ENCODE measurements at places on chromosomes 7 and 10.
A peak's percentile ranks its signal among the peaks of the same experiment; 100 is the strongest.

DNA sequence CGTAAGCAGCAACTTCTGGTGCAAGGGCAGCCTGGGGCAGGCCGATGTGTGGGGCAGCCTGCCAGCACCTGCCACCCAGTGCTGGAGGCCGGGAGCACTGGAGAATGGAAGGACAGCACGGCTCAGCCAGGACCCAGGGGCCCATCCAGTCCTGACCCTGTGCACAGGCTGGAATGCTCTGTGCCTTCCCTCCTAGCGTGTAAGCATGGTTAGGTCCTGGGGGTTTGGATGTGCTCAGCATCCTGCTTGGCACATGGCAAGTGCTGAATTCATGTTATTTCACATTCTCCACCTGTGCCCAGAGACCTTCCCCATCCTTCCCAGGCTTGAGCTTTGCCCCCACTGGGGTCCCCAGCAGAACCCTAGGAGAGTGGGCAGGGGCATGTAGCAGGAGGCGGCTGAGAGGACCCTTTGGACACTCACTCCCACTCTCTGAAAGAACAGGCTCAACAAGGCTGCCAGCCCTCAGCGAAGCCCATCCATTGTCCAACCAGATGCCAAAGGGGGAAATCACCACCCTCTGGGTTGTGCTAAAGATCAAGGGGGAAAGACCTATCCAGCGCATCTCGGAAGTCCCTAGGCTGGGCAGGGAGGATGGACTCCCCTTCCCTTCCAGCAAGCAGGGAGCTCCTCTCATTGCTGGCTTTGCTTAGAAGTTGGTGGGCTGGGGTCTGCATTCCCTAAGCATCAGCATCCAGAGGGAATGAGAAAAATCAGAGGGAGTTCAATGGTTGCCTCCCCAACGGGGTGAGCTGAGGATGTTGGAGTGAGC, 29.7 kb downstream of the ANXA8 start:
- no peak for DNase-seq

GRCh38 chr7:32073533-32073932, 3.3 kb upstream of the PDE1C start:
- DNase-seq = no peak

DNA sequence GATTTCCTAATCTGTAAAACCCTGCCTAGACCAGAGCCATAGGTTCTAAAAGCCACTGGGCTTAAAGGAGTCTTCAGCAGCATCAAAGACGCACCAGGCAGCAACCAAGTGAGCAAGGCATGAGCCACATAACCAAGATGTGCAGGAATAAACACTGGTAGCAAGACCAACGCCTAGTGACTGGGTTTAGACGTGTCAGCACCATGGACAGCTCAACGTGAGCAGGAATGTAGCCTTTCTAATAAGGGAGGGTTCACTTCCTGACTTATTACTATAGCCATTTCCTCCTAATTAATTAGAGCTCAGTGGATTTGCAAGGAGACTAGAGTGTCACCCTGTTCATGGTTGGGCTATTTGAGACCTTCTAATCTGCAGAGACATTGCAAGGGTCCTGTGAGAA, 223.7 kb downstream of the LHFPL3 start:
- no peak for DNase-seq

DNA sequence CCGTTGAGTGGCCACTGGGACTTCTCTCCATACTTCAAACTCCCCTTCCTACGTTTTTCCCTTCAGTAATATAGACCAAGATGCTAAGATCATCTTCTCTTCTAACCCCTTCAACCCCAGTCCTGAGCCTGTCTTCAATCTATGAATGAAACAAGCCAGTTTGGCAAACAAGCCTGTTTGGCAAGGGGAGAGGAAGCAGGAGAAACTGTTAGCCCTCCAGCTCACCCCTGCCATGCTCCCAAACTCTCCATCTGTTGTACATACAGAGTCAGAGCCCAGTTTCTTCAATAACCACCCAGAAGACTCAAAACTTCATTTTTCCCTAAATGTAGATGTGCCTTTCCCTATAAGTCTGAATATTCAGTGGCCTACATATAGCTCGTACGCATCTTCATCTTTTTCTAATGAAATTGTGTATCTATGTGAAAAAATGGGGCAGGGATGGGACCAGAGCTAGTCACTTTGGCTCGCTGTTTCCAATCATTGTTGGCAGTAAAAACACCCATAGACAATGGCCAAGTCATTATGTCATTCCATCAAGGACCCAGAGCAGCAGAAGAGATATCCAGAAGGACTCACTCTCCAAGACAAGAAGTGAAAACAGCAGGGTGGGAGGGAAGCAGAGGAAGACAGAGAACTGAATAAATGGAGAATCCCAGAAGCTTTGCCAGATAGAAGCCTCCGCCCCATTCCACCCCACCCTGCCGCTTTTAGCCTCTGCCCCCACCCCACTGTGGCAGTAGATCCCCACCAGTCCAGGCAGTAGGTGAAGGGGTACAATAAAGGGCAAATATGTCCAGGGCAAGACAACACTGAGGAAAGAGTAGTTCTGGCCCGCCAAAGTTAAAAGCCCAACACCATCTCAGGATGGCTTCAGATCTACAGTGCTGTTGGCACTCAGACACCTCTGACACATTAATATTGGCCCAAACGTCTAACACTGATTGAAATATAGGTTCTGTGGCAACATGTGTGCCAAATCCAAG, 87.3 kb downstream of the DOCK4 start:
- DNase-seq = no peak

GRCh38 chr7:6385909-6386560, 61.7 kb downstream of the DAGLB start:
- no peak for DNase-seq

DNA sequence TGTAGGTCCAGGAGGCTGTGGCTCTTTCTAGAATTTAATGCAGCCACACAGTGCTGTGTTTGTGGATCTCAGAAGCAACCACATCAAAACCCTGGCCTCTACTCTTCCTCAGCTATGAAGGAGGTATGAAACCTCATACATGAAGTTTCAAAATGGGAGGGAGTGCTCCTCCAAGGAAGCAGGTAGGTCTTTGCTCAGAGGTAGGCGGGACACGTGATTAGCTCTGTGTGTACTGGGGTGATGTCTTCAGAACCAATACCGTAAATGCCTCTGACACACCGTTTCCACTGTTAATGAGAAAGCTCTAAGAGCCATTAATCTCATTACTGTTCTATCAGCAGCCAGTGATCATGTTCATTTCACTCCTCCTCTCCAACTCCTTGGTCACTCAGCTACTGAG, 126.1 kb downstream of the PLXNA4 start:
- no peak for DNase-seq

- DNase-seq = no peak
These were observed 34.6 kb downstream of the VTI1A start for GRCh38 chr10:112481602-112482001.

DNA sequence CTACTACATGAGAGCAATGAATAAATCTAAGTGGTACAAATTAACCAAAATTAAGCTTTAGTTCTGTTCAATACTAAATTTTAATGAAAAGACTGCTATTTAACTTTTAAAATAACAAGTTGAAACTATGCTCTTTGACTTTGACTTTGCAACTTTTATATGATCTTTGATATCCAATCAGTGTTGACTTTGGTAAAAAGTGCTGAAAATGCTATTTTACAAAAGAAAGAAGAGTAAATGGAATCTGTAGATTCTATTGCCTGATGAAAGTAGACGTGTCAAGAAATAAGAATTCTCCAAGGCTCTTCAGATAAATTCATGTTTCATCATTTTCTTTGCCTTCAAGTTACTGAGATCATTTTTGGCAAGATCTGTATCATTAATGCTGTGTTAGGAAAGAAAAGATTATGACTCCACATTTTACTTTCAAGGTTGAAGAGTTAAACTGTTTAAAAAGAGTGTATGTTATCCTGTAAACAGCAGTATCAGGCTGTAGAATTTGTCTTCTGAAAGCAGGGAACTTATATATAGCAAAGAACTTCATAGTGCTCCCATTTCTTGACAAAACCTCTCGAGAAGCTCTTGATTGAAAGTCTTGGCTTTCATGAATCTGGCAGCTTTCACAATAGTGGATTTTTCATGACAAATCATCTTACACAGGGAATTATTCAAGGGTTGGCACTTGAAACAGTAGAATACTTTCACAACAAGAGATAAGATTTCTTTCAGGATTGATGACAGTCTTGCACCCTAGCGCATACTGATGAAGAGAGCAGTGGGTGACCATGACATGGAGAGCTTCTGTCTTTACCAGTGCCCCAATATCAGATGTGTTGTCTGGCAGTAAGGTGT, 72.1 kb downstream of the PTEN start:
- no peak for DNase-seq

DNA sequence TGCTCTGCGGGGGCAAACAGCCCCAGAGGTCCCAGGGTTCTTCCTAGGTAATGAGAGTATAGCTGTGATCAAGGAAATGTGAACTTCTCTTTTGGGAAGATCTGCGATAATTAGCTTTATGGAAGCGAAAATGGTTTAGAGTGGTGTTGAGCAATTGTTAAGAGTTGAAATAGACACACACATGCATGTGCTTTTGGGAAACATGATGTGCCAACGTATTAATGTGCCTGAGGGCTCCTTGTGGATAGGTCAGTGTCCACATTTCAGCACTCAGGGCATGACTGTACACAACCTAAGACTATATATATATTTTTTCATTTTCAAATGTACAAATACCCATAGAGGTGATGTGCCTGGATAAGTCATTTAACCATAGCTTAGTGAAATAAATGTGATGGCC, 67.0 kb downstream of the GSDME start:
- no peak for DNase-seq

DNA sequence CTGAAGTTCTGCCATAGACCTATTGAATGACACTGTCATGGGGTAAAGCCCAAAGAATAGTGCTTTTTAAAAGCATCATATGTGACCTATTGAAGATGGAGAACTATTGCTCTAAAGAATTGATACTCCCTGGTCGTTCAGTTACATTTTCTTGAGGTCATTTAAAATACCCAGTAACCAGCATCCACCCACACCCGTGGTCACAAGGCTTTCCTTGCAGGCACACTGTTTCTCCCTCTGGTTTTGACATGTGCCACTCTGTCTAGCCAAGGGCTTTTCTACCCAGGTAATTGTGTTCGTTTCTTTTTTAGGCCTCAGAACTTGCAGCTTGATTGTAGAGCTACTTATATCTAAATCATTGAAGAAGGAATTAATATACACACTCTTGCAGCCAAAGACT, 68.3 kb upstream of the LYZL2 start:
- DNase-seq = no peak

DNA sequence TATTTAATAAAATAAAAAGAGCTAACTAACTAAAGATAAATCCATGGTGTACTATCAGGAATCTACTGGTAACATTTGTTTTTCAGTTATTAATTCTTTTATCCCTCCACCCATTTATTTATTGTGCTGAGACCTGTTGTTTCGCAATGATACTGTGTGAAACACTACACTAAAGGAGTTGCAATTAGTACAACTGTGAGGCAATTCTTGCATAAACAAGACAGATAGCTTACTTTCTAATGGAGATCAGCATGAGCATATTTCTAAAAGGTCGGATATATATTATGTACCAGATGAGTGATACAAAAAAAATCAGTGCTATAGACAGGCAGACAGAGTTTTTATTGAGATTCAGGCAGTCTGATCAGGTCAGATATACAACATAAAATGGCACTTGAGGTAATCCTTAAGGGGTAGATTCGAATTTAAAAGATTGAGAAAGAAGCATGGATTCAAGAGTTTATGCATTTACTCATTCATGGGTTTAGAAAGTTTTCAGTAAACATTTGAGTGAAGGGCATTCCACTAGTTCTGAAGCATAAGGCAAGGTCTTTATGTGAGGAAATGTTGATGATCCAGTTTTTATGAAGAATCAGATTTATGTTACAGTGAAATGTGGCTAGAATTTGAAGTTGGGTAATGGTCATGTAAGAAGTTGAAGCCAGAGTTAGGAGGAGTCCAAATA, 147.6 kb downstream of the POLR1F start:
- DNase-seq = no peak

DNA sequence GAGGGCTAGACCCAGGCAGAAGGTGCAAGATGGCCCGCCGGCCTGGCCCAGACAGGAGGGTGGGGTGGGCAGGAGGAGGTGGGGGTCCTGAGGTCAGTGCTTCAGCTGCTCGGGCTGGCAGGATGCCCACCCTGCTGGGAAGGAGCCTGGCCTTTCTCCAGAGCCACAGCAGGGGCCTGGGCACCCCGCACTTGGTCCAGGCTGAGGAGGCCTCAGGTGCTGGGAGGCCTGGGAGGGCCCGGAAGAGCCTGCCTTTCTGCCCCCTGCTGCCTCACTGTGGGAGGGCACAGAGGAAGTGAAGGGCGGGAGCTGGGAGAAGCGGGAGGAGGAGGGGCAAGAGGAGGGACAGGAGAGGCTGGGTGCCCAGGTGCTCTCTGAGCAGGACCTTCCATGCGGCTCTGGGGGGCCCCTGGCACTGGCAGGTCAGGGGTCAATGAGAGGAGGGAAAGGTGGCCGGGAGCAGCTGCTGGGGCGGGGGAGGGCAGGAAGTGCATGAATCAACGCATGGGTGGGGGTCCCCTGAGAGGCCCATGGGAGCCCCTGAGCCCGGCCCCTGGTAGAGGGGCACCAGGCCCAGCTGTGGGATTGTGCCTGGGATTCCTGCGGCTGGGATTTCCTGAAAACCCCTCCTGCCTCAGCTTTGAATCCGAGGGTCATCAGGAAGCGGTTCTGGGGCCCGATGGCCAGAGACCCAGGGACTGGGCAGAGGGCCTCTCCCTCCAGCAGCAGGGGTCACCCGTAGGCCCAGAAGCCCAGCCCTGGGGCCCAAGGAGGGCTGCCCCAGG, 49.9 kb downstream of the PWWP2B start:
- DNase-seq = no peak

DNA sequence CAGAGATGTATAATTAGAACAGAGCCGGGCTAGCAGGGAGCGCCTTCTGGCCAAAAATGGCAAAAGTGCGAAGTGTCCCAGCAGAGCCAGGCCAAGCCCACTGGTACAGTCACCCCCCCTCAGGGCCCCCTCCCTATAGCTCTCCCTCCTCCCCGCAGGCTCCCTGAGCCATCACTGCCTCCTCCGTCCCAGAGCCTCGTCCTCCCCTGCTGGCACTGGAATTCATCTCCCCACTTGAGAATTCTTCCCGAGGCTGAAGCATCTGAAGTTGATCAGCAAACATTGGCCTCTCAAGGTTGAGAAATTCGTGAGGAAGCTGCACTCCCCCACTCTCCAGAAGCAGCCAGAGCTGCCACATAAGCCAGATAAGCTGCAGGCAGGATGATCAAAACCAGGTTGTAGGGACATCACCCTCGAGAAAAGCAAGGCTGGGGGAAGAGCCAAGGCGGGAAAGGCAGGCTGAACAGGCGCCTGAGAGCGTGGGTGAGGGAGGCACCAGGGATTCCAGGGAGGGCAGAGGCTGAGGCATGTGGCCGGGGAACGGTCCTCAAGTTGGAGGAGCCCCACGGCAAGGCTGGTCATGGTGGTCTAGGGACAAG, 23.4 kb downstream of the CAMK2G start:
- DNase-seq = peak; percentile 95

GRCh38 chr10:78718032-78718572, 350.7 kb upstream of the ZMIZ1 start:
- DNase-seq = no peak

- no peak for DNase-seq
These were observed 58.3 kb downstream of the CYP26A1 start for GRCh38 chr10:93131986-93132385.
